ENCODE measurements at places on chromosomes 2 and 18. TPM values are rescaled to one million over a fixed set of nuclear protein-coding genes. Genes with fewer than 3 reads are reported as not detected.
A peak's percentile ranks its signal among the peaks of the same experiment; 100 is the strongest.

GRCh38 chr2:62424899-62425298 lies 81.1 kb downstream of the TMEM17 start:
- no peak overlapping the region for H3K4me3 ChIP-seq
- H3K27me3 ChIP-seq = no peaks in the 10 kb centered on the region
- H3K36me3 ChIP-seq = no peaks in the 10 kb centered on the region
- H3K4me1 ChIP-seq = no peaks in the 10 kb centered on the region
- no peak overlapping the region for H3K27ac ChIP-seq

DNA sequence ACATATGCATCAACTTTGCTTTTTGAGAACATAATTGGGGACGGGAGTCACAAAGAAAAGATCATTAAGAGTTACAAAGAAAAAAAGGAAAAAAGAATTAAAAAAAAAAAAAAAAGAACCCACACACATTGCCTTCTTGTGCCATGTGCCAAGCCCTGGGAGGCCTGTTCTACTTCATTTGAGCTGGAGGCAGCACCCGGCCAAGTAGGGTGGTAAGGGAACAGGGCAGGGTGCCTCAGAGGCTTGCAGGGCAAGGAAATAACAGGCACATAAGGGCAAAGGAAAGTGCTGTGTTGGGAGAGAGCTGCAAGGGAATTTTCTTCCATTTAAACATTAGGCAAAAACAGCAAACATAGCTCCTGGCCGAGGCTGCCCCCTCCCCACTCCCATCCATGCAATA lies 418.0 kb downstream of the TMEM182 start:
- H3K27me3 ChIP-seq = no peaks in the 10 kb centered on the region
- H3K4me3 ChIP-seq = no peak overlapping the region
- H3K4me1 ChIP-seq = no peaks in the 10 kb centered on the region
- H3K27ac ChIP-seq = no peak overlapping the region
- no peak for DNase-seq
- H3K36me3 ChIP-seq = no peaks in the 10 kb centered on the region

Gene UGT1A7
- total RNA-seq = not detected

DNA sequence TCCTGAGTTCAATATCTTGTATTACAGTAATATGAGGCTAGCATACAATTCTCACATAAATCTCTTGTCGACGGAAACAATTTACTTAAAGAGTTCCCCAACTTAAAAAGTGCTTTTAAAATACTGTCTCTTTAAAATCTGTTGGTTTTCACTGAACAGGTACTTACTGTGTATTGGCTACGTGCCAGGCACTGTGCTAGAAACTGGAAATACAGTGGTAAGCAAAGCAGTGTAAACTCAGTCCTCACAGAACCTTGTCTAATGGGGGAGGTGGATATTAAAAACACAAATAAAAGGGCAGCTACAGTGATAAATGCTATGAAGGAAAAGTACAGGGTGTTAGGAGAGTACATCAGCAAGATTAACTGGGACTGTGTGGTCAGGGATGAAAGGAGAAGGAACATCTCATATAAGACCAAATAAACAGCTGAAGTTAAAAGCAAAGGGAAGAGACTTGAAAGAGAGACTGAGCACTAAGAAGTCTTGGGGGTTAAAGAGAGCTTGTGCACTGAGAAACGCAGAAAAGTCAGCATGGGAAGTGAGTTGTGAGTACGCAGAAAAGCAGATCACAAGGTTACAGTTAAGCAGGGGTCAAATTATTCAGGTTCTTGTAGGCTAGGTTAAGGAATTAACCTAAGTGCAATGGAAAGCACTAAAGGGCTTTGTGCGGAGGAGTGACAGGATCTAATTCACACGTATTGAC lies 52.5 kb downstream of the USP40 start:
- no peaks in the 10 kb centered on the region for H3K27me3 ChIP-seq
- no peaks in the 10 kb centered on the region for H3K4me1 ChIP-seq
- H3K4me3 ChIP-seq = no peak overlapping the region
- H3K36me3 ChIP-seq = no peaks in the 10 kb centered on the region
- no peak for DNase-seq

- DNase-seq = no peak
- H3K36me3 ChIP-seq = peaks cover 2% of the 10 kb centered on the region
- H3K4me3 ChIP-seq = no peak overlapping the region
Observed at GRCh38 chr2:159262904-159263303, 23.6 kb downstream of the WDSUB1 start.

DNA sequence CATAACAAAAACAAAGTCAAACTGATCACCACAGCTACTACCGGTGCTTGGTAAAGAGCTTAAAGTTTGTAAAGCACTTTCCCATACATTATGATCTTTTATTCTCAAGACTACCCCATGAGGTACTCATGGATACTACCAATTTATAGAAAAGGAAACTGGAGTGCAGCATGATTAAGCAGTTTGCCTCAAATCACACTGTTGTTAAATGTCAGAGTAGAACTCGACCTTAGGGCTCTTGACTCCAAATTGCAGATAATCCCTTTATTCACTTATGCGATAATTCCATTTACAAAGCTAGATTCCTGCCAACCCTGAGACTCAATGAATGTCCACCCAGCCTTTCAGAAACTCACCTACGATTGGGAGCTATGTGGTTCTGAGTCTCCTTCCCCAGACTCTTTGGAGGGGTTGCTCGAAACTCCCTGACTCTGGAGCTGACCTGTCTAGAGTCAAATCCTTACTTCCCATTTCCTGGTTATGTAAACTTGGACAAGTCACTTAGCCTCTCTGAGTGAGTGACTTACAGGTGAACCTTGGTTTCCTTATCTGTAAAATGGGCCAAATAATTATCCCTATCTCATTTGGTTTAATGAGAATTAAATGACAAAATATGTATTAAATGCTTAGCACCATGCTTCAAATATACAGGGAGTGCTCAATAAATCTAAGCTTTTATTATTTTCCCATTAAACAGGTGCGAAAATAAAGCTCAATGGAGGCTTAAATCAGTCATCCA lies 47.4 kb downstream of the PSD4 start:
- peaks cover 2% of the 10 kb centered on the region for H3K27me3 ChIP-seq
- H3K36me3 ChIP-seq = no peaks in the 10 kb centered on the region
- H3K4me1 ChIP-seq = peaks cover 12% of the 10 kb centered on the region

DNA sequence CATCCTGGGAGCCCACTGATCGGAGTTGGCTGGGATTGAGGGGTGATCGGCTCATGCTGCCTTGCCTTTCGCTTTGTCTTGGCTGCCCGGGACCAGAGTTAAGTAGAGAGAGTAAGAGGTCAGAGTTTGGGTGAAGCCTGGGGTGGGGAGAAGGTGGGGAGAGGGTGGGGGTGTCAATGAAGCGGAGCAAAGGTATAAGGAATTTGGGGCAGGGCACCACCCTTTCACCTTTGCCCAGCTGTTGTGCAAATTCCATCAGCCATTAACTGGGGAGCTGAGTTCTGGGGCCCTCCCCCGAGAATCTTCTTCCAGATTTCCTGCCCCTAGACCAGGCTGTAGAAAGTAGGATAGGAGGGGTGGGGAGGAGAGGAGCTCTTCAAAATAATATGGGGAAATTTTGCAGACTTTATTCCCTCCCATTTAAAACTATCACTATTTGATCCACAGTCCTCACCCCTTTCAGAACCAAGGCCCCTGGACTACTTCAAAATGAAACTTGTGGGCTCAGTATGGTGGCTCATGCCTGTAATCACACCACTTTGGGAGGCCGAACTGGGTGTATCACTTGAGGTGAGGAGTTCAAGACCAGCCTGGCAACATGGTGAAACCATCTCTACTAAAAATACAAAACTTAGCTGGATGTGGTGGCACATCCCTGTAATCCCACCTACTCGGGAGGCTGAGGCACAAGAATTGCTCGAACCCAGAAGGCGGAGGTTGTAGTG lies at the start of gene SLC23A3:
Gene SLC23A3 (minus strand): TSS at position 100 of the 725 bp plus-strand sequence. CDS start 45 bp downstream, at position 55.
- H3K27ac ChIP-seq = no peak within 1 kb of the TSS
- H3K4me1 ChIP-seq = peaks cover 3% of the 10 kb centered on the region
- DNase-seq = no peak
- peaks cover 13% of the 10 kb centered on the region for H3K36me3 ChIP-seq

Gene EML6
- 1.3 TPM for total RNA-seq

Gene ZNF521
- total RNA-seq = 23.6 TPM

GRCh38 chr18:35387152-35387571 lies 10.0 kb upstream of the ZNF396 start:
- no peak overlapping the region for H3K27ac ChIP-seq
- H3K4me1 ChIP-seq = peaks cover 5% of the 10 kb centered on the region
- peak; percentile 79 for DNase-seq

GRCh38 chr2:22273853-22274252 lies 1111.1 kb upstream of the KLHL29 start:
- no peak for DNase-seq
- no peak overlapping the region for H3K4me3 ChIP-seq
- H3K36me3 ChIP-seq = no peaks in the 10 kb centered on the region
- H3K4me1 ChIP-seq = no peaks in the 10 kb centered on the region

DNA sequence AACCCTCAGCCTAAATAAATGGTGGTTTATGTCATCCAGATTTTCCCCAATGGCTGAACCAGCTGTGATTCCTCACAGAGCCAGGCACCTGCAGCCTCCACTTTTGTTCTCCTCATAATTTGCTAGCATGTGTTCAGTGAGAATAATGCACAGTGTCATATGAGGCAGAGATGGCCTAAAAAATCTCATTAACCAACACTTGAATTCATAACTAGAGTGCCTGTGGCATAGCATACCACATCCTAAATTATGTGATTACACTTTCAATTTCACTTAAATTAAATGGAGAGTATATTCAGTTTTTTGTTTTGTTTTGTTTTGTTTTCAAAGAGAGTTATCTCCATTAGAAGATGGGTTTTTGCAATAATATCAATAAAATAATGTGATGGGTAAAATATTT lies 488.0 kb downstream of the CBLN2 start:
- no peak overlapping the region for H3K4me3 ChIP-seq
- no peak for DNase-seq
- H3K36me3 ChIP-seq = no peaks in the 10 kb centered on the region

Data from fibroblast of lung (primary cell).